ENCODE measurements at places on chromosomes 3 and 15.
A peak's percentile ranks its signal among the peaks of the same experiment; 100 is the strongest.

GRCh38 chr3:17021614-17022013, 136.9 kb downstream of the PLCL2 start:
- DNase-seq: no peak

- no peak for DNase-seq
These were observed 28.1 kb upstream of the LXN start for GRCh38 chr3:158700559-158700958.

GRCh38 chr15:68126396-68126795, 72.3 kb downstream of the PIAS1 start:
- DNase-seq: no peak

DNA sequence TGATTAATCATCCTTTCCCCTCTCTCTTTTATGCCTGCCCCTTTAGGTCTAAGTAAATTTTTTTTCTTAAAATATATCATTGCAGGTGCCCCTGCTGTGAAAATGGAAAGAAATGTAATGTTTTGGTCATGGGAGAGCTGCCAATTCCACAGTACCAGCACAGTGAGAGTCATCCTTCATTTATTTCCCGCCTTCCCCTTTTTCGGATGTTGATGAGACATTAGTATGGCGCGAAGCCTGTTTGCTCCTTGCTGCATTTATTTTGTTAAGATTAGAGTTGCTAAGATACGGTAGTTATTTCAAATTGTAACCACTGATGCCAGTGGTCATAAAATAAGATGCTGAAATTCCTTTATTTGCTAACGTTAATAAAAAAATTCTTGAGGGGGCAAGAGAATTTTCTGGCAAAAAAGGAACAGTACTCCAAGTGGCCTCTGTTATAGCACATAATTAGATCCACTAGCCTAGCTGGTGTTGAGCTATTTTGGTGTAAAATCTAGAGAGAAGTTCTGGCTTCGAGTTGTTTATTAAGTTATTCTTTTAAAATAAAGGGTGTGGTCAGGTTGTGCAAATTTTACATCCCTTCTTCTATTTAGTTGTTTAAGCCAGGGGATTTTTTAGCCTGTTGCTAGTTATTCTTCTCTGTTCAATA, 62.8 kb downstream of the MDFIC2 start:
- DNase-seq: no peak

GRCh38 chr15:32979710-32980109, 214.8 kb downstream of the FMN1 start:
- DNase-seq: no peak

- no peak for DNase-seq
These were observed 21.0 kb downstream of the ZNF385D start for GRCh38 chr3:21729888-21730459.

DNA sequence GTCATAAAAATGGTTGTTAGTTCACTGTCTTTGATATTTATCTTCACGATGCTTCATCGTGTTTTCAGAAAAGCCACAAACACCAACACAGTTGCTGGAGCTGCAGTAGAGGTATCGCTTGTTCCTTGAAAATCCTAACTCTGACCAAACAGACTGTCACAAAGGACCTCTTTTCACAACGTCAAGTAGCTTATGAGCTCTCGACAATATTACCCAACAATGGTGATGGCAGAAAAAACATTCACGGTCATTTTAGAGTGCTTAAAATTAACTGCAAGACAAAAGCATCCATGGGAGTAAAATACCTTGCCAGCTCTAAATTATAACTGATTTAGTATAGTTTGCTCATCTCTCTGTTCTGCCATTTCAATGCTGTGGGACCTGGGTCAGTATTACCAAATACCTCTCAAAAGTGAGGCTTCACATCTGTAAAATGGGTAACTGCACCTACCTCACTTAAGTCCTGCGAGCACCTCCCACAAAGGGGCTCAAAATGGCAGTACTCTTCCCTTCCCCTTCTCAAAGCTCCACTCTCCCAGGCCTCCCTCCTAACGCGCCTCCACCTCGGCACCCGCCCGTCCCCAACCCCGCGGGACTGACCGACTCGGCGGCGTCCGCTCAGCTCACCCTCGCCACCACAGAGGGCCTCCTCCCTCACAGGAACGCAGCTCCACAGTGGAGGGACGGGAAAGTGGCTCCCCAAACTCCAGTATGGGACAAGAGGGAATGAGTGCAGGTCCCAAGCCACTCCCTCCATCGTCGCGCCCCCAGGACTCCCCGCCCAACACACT, 546 bp downstream of the TRIM59 start:
- no peak for DNase-seq

DNA sequence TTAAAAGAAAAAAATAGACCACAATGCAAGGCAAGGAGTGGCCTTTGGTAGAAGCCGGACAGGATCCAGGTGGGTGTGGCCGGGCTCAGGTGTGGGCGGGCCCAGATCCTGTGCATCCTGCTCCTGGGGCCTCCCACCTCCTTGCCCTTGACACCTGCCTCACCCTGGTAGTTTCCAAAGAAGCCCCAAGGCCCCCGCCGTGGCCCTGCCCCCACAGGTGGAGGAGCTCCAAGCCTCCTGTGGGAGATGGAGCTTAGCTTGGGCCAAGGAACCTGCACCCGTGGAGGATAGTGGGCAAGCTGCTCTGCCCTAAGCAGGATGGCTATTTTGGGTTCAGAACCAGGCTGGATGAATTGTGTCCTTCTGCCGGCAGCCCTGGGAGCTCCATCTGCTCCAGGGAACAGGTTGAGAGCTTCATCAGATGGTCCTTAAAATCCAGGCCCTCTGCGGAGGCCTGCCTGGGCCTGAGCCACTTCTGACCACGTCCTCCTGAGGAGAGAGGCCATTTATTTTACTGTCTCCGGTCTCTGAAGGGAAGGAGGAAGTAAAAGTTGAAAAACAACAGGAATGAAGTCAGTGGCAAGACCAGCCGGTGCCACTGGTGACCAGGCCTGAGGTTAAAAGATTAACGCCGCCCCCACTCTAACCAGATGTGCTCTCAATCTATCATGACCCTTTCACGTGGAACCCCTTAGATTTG, 53.9 kb upstream of the KLF13 start:
- no peak for DNase-seq

DNA sequence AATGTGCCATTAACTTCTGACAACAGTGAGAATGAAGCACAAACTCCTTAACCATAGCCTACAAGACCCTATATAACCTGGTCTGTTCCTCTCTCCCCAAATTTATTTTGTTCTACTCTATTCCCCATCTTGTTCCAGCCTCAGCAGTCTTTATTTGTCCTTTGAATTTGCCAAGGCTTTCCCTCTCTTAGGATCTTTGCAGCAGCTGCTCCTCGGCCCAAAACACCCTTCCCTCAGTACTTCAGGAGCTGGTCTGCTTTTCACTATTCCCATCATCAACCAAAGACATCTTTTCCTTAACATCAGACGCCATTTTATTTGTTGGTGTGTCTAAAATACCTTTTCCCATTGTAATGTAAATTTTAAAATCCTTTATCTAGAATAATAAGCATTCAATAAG, 10.2 kb downstream of the PRICKLE2 start:
- DNase-seq: no peak

- no peak for DNase-seq
These were observed 11.6 kb upstream of the DPH6 start for GRCh38 chr15:35557544-35557943.

- DNase-seq: no peak
These were observed 11.7 kb downstream of the ATP6V1A start for GRCh38 chr3:113758389-113759024.

- DNase-seq: no peak
These were observed 475.2 kb upstream of the TGFBR2 start for GRCh38 chr3:30131191-30131590.

- DNase-seq: no peak
These were observed 27.8 kb upstream of the FLNB start for GRCh38 chr3:57980416-57980815.

GRCh38 chr3:124663690-124664089, 66.6 kb upstream of the UMPS start:
- no peak for DNase-seq

DNA sequence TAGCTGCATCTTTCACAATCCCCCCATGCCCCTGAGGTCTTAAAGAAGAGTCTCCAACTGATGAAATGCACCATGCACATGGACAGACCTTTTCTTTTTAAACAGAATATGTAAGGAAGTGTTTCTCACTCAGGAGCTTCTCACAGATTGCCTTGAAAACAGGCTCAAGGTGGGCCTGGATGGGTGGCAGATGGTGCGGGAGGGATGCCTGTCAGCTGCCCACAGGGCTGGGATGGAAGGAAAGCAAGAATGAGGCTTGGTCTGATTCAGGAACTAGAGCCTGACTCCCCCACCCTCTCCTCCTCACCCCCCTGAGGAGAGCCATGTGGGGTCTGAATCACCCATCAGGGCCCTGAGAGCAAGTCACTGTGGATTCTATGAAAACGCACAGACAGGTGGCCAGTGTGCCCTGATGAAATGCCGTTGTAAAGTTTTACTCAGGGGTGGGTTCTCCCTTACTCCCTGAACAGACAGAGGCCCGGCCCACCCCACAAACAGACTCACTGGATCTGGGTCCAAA, 67.2 kb downstream of the UMPS start:
- no peak for DNase-seq

- no peak for DNase-seq
These were observed 201.0 kb upstream of the FEZF2 start for GRCh38 chr3:62574266-62574898.

GRCh38 chr3:193978486-193978885, 157.5 kb upstream of the HES1 start:
- DNase-seq: no peak

DNA sequence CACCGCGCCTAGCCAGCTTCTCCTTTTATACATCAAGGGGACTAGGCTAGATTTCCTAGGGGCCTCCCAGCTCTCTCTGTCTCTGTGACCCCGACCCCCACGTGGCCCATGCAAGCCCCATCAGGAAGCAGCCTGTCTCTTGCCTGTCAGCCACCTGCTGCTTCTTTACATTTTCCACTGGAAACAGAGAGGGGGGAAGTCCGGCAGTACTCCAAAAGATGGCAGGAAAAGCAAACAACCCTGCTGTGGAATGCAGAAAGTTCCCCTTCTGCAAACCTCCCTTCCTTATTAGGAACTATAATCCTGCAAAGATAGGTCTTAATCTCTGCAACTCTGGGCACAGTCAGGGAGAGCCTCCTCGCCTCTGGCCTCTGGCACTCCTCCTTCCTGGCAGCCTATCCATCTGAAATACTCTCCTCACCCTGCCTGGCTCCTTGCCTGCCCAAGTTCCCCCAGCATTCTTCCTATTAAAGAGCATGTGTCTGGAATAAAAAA, 47.4 kb upstream of the HACD2 start:
- no peak for DNase-seq

- no peak for DNase-seq
These were observed 25.6 kb downstream of the CEP63 start for GRCh38 chr3:134511500-134511899.

DNA sequence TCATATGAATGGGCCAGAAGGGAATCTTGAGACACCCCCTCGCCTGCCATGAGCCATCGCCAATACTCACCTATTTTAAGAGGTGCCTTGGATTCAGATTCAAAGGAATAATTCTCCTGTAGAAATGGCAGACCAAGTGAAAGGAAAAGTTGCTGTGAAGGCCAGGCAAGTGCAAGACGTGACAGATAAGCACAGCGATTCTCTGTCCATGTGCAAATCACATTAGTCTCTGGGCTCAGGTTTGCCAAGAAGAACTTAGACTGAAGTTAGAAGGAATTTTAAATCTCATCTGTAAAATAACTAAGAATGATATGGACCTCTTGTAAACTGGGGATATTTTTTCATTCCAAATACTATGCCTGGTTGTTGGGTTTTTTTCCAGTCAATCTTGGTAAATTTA, 173.6 kb downstream of the UACA start:
- no peak for DNase-seq

GRCh38 chr3:58198362-58198761, 12.4 kb downstream of the DNASE1L3 start:
- DNase-seq: no peak

GRCh38 chr3:53255423-53255774, 423 bp downstream of the TKT start:
- DNase-seq: no peak

GRCh38 chr3:147960786-147961185, 551.6 kb downstream of the ZIC1 start:
- no peak for DNase-seq

GRCh38 chr3:45499529-45499928, 95.0 kb upstream of the LIMD1 start:
- DNase-seq: no peak

- peak; percentile 29 for DNase-seq
These were observed 3.4 kb upstream of the DOCK3 start for GRCh38 chr3:50671331-50671730.

DNA sequence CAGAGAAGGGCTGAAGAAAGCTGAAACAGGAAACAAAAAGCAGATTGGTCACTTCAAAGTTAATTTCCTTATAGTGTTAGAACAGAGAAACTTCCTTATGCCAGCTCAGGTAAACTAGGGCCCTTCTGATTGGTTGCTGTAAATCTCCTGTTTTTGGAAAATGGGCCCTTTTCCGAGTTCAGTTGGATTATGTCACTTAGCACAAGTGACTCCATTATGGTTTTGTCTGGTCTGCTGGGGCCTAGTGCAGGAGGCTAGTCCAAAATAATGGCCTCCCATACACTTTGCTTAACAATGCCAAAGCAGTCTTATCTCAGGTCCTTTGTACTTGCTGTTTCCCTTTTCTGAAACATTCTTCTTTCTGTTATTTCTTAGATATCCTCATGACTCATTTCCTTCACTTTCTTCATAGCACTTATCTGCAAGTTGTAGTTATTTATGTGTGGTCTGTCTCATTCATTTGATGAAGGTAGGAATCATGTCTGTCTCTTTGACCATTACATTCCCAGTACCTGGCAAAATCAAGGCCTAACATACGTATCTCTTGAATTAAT, 7.7 kb upstream of the DCP1A start:
- no peak for DNase-seq

DNA sequence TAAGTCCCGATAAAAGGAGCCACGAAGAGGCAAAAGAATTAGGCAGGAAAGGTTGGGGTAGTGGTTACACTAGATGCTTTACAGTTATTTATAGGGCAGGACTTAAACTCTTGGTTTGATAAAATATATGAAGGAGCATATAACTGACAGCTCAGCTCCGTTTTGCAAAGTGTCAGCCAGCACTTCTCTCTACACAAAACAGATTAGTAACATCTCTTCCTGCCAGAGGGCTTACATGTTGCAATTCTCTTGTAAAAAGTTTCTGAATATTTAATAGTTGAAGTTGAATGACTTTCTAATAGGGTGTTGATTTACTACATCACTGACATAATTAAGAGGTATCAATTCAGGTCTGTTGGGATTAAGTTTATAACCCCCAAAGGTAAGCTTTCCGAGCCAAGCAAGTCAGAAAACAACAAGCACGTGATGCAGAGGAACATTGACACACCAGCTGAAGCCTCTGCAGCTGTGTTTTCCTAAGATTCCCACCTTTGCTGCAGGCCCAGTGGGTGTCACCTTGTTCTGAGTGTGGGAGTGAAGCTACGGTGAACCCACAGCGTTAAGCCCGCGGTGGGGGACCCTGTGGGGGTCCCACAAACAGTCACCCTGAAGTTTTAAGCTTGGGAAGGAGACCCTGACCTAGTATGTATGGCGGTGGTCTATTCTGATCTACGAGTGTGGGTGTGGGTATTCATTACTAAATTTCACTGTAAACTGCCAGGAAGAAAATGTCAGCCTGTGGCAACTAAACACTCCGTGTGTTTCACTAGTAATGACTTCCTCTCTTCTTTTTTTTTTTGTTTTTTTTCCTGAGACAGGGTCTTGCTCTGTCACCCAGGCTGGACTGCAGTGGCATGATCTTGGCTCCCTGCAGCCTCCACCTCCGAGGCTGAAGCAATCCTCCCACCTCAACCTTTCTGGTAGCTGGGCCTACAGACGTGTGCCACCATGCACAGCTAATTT, 22.0 kb upstream of the ATP13A3 start:
- no peak for DNase-seq
